Islet precursor cell (in vitro differentiated cells): ENCODE measurements at places on chromosomes 1 and 21.

DNA sequence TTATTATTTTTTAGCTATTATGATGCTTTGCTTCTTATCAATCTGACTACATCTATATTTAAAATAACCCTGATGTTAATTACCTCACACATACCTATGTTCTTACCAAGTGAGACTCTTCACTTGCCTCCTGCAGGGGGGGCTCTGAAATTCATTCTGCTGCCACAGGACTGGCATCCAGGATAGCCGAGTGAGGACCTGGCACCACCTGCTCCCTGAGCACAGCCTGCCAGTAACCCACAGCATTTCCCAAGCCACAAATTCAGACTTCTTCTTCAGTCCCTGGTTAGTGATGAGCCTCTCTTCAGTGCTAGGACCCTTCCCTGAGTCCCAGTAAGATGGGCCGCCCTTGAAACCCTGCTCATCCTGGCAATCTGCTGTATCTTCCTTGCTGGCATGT lies 296.5 kb upstream of the PLXNA2 start:
- no peak for DNase-seq

GRCh38 chr1:31432592-31433395 lies 19.8 kb downstream of the SERINC2 start:
- peak; percentile 52 for DNase-seq

DNA sequence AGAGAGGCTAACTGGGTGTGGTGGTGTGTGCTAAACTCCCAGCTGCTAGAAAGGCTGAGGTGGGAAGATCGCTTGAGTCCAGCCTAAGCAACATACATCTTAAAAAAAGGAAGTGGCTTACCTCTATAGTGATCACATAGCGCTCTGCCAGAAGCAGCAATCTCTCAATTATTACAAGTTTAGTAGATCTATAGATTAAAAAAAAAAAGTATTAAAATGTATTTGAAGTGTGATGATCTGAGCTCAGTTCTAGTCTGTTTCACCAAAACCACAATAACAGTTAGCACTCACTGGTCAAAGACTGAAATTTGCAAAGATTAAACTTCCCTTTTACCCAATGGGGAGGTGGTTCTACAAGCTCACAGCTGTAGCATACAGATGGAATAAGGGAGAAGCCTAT lies 76.3 kb downstream of the USP24 start:
- DNase-seq: no peak

- DNase-seq: no peak
These were observed 17.4 kb upstream of the HIVEP3 start for GRCh38 chr1:41936107-41936506.

DNA sequence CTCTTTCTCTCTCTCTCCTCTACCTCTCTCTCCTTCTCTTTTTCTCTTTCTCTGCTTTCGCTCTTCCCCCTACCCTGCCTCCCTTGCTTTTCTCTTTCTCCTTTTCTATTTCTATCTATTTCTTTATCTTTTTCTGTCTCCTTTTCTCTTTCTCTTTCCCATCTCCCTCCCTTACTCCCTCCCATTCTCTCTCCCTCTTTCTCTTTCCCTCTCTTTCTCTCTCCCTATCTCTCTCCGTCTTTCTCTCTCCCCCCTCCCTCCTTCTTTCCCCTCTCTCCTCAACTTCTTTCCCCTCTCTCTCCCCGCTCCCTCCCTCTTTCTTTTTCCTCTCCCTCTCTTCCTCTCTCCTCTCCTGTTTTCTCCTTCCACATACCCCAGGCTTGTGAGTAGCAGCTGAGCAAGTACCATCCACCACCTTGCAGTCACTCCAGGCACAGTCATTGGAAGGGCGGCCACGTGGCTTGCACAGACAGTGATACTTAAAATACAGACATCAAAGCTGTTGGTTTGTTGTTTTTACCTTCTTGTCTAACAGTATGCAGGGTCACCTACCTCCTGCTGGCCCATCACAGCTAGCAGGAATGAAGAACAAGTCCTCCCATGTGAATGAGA lies 209.1 kb upstream of the COA6 start:
- no peak for DNase-seq

DNA sequence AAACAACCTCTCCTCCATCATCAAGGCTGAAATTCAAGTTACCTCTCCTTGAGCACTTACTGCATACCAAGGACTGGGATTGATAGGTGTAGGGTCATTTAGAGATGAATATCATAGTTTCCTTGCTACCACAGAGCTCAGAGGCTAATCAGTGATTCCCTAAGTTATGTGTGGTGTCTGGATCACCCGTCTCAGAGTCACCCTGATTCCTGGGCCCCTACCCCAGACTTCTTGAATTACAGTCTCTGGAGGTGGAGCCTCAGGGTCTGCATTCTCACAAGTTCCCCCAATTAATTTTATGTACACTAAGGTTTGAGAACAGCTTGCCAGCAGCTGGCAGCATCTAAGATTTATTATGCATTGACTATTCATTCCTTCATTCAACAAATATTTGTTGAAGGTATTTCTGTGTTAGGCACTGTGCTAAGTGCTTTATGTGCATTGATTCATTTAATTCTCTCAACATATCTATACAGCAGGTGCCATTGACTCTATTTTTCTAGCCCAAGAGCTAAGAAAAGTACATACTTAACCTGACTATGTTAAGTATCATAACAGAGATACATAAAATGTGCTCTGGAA lies 182.9 kb upstream of the FGGY start:
- DNase-seq: no peak
